ENCODE measurements at places on chromosomes 4 and X.

DNA sequence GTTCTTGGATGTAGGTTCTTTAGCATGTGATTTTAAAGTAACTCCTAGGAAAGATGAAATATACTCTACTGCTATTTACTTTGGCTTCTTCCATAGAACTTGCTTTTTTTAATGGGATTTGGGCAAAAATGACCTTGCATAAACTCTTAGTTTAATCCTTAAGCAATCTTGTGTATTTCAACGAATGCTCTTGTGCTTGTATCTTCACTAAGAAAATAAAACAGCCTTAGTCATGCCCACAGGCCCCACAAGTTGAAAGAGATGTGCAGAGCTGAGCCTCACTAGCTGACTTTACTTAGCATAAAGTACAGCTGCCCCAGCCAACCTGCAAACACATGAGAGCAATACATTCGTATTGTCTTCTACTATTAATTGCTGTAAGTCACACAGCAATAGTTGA, 1609.2 kb downstream of the STIM2 start:
- DNase-seq = no peak

DNA sequence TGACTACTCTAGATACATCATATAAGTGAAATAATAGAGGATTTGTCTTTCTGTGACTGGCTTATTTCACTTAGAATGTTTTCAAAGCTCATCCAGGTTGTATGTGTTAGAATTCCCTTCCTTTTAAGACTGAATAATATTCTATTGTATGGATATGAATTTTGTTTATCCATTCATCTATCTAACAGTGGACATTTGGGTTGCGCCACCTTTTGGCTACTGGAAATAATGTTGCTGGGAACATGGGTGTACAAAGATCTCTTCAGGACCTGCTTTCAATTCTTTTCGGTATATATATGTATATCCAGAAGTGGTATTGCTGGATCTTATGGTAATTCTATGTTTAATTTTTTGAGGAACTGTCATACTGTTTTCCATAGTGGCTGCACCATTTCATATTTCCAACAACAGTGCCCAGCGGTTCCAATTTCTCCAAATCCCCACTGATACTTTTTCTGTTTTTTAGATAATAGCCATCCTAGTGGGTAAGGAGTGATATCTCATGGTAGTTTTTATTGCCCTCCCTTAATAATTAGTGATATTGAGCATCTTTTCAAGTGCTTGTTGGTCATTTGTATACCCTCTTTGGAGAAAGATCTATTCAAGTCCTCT, 3.4 kb upstream of the SCD5 start:
- DNase-seq = no peak

GRCh38 chr4:35175487-35175886, 1068.8 kb downstream of the ARAP2 start:
- DNase-seq = no peak

DNA sequence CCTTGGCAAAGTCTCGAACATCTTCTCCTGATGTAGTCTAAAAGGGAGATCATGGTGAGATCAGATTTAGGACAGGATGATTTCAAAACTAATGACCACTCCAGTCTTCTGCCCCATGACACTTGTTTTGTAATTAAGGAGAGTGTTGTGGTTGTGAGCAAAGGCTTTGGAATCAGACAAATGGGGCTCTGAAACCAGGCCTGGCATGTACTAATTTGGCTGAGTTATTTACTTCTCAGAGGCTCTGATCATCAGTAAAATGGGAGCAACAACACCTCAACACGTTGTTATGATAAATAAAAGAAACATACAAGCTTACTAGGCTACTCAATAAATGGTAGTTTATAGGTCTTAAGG, 106.9 kb upstream of the FTHL17 start:
- DNase-seq = no peak

DNA sequence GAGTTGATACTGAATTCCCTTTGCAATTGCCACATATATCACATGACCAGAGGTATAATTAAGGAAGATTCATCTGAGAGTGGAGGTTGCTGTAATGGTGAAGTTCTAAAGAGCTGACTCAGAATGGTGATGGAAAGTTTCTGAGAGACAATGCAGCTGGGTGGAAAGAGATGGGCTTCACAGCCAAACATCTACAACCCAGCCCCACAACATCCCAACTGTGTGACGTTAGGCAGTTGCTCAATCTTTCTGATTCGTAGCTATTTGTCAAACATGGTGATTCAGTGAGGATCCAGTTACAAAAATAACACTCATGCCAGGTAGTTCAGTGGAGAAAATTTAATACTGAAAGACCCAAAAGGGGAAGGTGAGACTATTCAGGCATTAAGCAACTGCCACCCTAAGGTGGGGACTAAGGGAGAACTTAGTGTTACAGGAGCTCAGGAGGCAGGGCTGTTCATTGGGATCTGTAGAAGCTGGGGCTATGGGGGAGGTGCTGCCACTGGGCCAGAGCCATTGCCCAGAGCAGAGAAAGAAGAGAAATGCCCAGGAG, 6.9 kb upstream of the AFF1 start:
- DNase-seq = no peak

- no peak for DNase-seq
These were observed 120.0 kb upstream of the ZDHHC15 start for GRCh38 chrX:75642811-75643361.

- DNase-seq = no peak
These were observed 10.8 kb upstream of the RHOH start for GRCh38 chr4:40185830-40186664.

DNA sequence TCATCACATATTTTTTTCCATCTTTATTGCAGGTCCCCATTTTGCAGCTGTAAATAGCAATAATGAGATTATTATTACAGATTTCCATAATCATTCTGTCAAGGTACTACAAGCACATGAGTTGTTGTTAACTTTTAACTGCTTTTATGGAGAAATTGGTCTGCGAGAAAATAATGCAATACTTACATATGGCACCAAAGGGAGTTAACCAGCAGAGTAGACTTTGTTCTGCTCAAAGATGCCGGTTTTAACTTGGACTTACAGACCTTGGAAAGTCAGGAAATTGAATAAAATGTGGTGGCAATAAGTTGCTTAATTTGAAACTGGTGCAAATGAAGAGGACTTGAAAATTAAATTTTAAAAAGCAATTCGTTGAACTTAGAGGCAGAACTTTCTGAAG, 20.4 kb upstream of the MND1 start:
- DNase-seq = no peak

Data from breast epithelium (tissue), 4 donors.